ENCODE measurements at places on chromosomes 1 and 21.

DNA sequence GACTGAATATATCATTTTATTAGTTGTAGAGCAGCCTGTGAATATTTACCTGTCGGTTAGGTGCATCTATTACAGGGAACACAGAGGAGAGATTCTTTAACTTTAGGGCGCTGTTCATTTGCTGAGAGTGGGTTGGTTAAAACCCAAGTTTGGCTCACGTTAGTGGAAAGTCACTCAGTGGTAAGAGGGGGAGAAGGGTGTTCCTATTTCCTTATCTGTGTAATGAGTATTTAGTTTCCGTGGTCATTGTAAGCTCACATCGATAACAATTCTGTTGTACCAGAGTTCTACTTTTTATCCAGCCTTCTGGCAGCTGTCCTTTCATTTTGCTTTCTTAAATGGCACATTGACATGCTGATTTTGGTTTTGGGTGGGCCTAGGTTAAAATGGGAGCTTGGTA is 773.2 kb upstream of the ADAMTS5 start:
- no peak for DNase-seq

- no peak for DNase-seq
These were observed 200.4 kb upstream of the TMPRSS15 start for GRCh38 chr21:18603980-18604379.

GRCh38 chr1:223227486-223228196 is 84.6 kb upstream of the TLR5 start:
- DNase-seq = no peak

- DNase-seq = no peak
These were observed 2.7 kb downstream of the HTR1D start for GRCh38 chr1:23214640-23215039.

GRCh38 chr1:98325646-98326440 is 335.7 kb upstream of the SNX7 start:
- DNase-seq = no peak

Measured in neuronal stem cell (in vitro differentiated cells).